ENCODE measurements at places on chromosomes 1 and 21.

DNA sequence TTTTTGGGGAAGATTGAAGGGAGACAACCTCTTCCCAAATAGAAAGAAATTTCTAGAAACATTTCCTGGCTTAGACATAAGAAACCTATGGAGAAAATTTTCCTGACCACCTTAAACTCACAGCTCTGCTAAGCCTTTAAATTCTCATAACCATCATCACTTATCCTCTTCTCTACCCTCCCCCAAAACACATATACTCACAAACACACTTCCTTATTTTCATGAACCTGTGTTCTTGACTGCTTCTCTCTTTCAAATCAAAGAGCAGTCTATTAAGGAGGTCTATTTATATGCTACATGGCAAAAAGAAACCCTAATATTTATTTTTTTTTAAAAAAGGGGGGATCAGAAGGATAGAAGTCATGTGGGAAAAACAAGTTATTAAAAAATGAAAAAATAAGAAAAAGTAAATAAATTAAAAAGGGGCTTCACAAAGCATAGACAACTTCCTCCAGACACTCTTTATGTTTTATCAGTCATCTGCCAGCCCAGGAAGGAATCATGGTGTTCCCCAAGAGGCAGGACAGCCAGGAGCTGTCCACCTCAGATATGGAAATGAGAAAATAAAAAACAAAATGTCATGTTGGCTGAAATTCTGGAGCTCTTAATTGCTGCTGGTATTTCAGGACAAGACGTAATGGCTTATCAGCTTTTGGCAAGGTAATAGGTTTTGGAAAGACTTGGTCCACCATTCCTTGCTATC is 12.8 kb upstream of the RGS2 start:
- DNase-seq, result no peak

DNA sequence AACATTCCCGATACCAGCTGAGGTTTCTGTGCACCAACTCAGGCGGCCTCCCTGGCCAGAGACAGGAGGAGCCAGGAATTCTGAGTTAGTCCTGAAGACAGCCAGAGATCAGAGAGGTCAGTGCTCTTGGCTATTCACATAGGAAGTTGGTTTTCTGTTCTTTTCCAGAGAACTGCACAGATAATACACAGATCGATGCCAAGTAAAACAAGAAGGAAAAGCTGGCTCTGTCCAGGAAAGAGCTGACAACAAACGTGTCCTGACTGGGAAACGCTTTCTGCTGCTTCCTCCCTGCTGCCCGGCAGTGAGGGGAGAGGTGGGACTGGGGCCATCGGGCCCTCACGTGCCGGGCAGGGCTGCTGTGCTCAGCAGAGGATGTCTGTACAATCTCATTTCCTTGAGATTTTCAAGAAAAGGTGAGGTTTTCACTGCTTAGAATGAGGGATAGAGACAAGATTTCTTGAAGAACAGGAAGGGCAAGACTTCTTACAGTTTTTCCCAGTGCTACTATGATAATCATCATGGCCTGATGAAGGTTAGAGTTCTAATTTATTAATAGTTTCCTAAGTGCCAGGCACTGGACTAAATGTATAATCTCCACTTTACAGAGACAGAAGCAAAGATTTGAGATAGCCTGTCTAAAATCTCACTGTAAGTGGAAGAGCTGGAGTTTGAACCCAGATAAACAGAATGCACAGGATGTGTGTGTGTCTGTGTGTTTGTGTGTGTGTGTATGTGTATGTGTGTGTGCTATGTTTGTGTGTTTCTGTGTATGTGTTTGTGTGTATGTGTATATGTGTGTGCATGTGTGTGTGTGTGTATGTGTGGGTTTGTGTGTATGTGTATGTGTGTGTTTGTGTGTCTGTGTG is 211.0 kb upstream of the RAB4A start:
- DNase-seq, result no peak

DNA sequence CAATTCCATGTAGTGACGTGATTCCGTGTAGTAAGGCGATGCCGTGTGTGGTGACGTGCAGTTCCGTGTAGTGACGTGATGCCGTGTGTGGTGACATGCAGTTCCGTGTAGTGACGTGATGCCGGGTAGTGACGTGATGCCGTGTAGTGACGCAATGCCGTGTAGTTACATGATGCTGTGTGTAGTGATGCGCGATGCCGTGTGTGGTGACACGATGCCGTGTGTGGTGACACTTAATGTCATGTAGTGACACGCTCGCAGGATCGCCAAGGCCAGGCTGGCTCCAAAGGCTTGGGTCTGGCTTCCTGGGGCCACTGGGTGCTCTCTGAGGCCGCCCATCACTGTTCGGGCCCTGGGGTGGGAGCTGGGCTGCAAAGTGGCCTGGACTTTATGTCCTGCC is 14.2 kb downstream of the COL18A1 start:
- DNase-seq, result no peak

DNA sequence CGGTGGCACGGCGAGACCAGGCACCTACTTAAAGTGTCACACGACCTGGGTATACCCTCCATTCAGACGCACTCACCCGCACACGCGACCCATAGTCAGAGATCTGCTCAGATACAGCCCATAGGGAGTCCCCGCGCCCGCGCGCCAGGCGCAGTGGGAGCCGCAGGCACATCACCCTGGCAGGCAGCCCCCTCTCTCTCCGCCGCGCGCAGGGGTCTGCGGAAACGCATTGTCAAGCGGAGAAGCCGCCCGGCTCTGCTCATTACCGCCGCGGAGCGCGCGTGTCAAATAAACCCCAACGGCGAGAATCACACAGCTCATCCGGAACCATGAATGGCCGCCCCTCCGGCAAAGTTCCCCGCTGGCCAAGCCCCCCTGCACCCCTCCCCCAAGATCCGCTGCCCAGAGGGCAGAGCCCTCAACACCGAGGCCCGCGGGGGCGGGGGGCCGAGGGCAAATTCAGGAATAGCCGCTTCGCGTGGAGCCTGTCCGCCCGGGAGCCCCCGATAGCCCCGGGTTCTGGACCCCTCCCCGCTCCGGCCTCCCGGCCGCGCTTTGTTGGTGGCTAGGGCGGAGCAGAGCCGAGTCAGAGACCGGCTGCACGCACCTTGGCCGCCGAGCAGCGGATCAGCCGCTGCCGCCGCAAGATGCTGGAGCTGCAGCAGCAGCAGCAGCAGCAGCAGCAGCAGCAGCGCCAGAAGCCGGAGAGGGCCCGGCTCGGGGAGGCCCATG is 522 bp downstream of the LRP8 start:
- DNase-seq, result peak; percentile 56

GRCh38 chr1:46714976-46715375 is 3.9 kb downstream of the EFCAB14 start:
- no peak for DNase-seq

DNA sequence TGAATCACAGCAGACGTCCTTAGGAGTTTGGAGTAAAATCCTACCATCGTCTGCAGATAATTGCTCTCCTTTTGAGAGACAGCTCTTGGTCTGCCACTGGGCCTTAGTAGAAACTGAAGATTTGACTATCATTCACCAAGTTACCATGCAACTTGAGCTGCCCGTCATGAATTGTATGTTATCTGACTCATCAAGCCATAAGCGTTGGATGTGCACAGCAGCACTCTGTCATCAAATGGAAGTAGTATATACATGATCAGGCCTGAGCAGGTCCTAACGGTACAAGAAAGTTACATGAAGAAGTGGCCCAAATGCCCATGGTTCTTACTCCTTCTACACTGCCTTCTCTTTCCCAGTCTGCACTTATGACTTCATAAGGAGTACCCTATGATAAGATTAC is 317.8 kb downstream of the GPATCH2 start:
- DNase-seq, result no peak

DNA sequence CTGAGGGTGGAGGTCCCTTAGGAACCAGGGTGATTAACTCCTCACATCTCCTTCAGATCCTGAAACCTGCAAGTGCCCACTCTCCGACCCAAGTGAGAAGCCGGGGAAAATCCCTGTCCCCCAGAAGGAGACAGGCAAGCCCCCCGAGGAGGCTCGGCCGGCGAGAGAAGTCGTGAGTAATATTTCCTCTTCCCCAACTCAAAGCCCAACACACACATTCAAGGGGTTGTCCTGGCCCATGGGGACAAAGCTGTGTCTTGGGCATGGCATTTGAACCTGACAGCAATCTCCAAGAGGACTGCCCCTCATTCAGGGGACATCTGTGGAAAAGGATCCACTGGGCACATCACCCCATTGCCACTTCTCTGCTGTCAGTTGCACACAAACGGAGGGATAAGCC is 23.6 kb downstream of the VASH2 start:
- DNase-seq, result no peak

GRCh38 chr1:246647113-246647512 is 77.1 kb upstream of the SCCPDH start:
- no peak for DNase-seq

- no peak for DNase-seq
Observed at GRCh38 chr1:56363007-56363770, 216.2 kb downstream of the PLPP3 start.

DNA sequence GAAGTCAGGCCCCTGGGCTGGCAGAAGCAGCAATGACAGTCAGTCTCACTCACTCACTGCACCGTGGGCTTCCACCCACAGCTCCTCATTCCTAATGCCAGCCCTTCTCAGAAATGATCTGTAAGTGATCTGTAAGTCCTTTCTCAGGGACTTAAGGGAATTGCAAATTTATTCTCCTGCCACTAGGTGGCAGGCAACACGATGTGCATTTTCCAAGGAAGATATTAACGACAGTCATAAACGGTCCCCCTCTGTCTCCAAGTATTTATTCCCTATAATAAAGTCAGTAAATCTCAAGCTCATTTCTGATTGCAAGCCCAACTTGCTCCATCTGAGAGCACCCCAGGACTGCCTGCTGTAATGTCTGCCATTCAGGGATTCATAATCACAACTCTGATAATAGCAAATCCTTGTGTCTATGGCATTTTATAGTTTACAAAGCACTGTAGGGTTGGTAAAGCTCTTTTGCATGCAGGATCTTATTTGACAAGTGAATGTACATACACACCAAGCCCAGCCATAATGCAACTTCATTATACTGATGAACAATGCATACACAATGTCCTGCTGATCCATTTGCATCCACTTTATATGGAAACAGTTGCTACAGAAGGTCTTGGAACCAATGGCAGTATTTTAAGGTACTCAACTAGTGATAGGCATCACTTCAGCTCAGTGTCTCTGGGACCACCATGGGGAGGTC is 380.5 kb upstream of the CAMK1G start:
- peak; percentile 54 for DNase-seq

- DNase-seq, result no peak
Observed at GRCh38 chr21:38319781-38320180, 63.0 kb downstream of the KCNJ15 start.

DNA sequence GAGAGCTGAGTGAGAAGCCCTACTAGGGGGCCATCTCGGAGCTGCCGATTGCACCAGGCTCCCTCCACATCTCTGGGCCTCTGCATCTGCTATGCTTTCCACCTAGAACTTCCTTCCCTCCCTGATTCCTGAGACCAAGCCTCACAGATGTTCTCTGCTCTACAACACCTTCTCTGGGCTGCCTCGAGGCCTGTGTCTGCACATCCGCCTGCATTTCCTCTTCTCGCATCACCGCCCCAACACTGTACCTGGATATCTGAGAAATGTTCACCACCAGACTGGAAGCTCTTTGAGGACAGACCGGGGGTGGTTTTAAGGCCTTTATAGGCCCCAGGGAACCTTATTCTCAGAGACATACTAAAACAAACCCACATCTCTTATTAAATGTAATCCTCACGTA is 20.7 kb downstream of the CTNNBIP1 start:
- DNase-seq, result no peak

- no peak for DNase-seq
Observed at GRCh38 chr1:8595941-8596340, 221.5 kb downstream of the RERE start.

DNA sequence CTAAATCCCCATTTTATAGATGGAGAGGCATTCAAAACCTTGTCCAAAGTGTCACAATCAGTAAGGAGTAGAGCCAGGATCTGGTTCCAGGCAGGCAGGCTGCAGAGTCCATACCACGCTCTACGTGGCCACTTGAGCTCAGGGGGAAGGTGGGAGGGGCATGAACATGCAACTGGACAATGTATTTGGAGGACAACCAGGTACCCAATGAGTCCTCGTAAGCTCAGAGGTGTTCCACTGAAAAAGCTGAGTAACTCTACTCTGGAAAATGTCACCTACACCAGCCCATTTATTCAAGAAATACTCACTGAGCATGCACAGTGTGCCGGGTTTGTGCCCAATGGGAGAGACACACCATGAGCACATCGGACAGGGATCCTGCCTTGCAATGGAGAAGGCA is 11.2 kb upstream of the GUCA2B start:
- DNase-seq, result no peak

DNA sequence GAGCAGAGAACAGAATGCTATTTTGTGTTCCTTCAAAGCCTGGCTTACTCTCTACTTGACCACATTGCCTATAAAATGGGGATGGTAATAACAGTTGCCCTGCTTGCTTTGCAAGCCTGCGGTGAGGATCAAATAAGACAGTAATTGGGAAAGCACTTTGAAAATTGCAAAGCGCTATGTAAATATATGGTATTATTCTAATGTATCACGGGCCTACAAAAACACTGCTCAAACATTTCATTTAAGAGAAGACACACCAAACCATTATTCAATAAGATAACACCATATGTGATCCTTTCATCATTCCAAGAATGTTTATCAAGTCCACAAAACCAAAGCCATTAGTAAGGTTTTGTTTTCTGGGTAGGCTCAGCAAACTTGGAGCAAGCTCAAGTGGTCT is 208.4 kb downstream of the ROR1 start:
- no peak for DNase-seq

DNA sequence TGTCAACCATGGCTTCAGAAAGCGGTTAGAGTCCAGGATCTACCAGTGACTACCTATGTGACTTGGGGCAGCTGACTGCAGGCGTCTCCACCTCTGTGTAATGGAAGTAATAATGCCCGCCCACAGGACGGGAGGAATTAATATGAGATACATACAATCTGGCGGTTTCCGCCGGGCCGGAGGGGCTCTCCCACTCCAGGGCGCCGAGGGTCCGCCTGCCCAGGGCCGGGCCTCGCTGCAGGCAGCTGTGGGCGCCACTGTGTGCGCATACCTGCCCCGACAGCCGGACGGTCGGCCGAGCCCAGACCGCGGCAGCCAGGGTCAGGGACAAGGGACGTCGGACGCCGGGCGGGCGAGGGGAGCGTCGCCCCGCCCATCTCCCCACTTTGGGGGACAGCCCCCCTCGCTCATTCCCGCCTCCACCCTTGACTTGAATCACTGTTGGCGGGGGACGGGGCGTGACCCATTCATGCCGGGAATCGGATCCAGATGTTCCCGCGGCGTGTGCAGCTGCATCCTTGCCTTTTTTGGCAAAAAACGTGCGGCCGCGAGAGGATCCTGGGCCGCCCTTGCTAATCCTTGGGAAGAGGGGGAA is 6.0 kb upstream of the SF3A3 start:
- peak; percentile 40 for DNase-seq

- DNase-seq, result peak; percentile 93
Observed at GRCh38 chr1:19251305-19252196, at the start of the genes EMC1 and MRTO4. Gene EMC1 (minus strand): TSS chr1:19251524. CDS start chr1:19251509, 15 bp downstream. Gene MRTO4 (plus strand): TSS chr1:19251805. CDS start chr1:19251836, 31 bp downstream.

GRCh38 chr1:165501970-165502348 is 41.8 kb upstream of the LRRC52 start:
- no peak for DNase-seq

GRCh38 chr1:5915587-5916571 is 76.3 kb downstream of the NPHP4 start:
- DNase-seq, result no peak
